Glutamatergic neuron (in vitro differentiated cells): ENCODE measurements at places on chromosomes 2 and 18. TPM values are rescaled to one million over a fixed set of nuclear protein-coding genes. Genes with fewer than 3 reads are reported as not detected.

- no peak overlapping the region for H3K4me3 ChIP-seq
- DNase-seq: no peak
These were observed 55.9 kb upstream of the EPAS1 start for GRCh38 chr2:46241344-46241743.

POMC gene
- 0.29 TPM for total RNA-seq

- no peak overlapping the region for H3K27ac ChIP-seq
- DNase-seq: peak; percentile 10
- H3K27me3 ChIP-seq: peaks cover 5% of the 10 kb centered on the region
These were observed 198.0 kb downstream of the HDAC4 start for GRCh38 chr2:239202836-239203235.

DNA sequence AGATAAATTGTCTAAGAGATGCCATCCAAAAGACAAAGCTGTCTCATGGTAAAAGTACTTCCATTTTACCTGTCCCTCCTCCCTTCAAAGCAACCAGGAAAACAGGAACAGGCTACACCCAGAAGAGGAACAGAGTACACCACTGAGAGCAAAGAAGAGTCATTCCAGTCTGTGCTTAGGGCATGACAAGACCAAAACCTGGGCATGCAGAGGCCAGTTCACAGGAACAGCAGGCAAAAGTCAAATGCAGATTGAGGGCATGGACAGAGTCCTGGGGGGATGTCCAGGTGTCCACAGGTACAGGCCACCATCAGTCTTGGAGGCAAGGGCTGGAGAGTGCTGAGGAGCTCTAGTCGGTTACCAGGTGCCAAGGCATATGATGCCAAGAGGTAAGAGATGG lies 23.7 kb downstream of the PLEK start:
- no peak overlapping the region for H3K4me3 ChIP-seq
- H3K27me3 ChIP-seq: peaks cover 8% of the 10 kb centered on the region
- peaks cover 18% of the 10 kb centered on the region for H3K4me1 ChIP-seq
- no peak for DNase-seq

- no peaks in the 10 kb centered on the region for H3K36me3 ChIP-seq
- DNase-seq: no peak
- no peak overlapping the region for H3K4me3 ChIP-seq
- peaks cover 66% of the 10 kb centered on the region for H3K4me1 ChIP-seq
These were observed 233.3 kb downstream of the KLHL29 start for GRCh38 chr2:23618265-23618664.

DNA sequence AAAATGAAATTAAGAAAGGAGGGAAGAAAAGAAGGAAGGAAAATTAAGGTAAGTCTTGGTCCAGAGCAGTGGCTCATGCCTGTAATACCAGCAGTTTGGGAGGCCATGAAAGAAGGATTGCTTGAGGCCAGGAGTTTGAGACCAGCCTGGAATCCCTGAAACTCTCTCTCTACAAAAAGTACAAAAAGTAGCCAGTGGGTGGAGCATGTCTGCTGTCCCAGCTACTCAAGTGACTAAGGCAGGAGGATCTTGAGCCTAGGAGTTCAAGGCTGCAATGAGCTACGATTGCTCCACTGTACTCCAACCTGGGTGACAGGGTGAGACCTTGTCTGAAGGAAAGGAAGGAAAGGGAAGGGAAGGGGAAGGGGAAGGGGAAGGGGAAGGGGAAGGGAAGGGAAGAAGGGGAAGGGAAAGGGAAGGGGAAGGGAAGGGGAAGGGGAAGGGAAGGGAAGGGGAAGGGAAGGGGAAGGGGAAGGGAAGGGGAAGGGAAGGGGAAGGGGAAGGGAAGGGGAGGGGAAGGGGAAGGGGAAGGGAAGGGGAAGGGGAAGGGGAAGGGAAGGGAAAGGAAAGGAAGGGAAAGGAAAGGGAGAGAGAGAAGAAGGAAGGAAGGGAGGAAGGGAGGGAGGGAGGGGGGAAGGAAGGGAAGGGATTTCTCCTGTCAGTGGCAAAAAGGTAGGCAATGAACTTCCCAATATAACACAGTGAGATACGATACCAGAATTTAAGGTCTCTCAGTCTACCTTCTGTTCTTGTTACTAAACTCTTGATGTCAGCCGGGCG lies 412.8 kb downstream of the CMPK2 start:
- peaks cover 5% of the 10 kb centered on the region for H3K27me3 ChIP-seq
- DNase-seq: no peak
- no peak overlapping the region for H3K27ac ChIP-seq
- H3K4me3 ChIP-seq: no peak overlapping the region
- H3K4me1 ChIP-seq: peaks cover 4% of the 10 kb centered on the region

DNA sequence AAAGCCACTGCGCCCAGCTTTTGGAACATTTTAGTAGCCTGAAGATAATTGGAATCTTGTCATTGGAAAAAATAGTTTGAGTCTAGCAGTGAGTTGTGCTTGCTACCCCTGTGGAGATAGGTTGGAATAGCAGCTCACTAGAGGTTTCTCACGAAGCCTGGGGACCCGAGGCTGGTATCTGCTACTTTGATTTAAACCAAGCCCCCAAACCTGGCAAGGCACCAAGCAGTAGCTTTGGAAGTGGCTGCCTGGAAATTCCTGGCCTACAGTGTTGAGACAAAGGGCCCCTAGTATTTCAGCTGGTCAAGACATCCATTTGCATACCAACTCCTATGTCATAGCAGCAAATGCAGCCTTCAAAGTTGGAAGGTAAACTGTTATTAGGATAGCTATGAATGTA lies 42.1 kb downstream of the NOP58 start:
- no peaks in the 10 kb centered on the region for H3K4me1 ChIP-seq
- H3K27me3 ChIP-seq: no peaks in the 10 kb centered on the region
- H3K36me3 ChIP-seq: no peaks in the 10 kb centered on the region

DNA sequence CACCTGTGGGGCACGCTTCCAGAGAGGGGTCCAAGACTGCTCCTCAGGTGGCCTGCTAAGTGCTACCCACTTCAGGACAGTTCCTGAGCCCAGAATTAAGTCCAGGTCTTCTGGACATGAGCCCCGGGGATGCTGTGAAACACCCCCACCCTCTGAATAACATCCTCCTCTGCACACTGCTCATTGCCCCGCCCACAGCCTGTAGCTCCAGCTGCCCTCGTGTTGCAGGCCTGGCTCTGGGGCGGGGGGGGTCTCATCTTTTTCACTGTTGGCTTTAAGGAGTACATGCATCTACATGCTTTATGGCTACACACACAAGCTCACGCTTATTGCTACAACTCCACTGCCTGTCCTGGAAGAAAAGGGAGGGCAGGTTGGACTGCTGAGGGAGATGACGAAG lies 92.8 kb downstream of the PTGR3 start:
- no peaks in the 10 kb centered on the region for H3K27me3 ChIP-seq
- H3K4me3 ChIP-seq: no peak overlapping the region
- no peak for DNase-seq
- H3K27ac ChIP-seq: no peak overlapping the region
- H3K36me3 ChIP-seq: no peaks in the 10 kb centered on the region
- no peaks in the 10 kb centered on the region for H3K4me1 ChIP-seq

GRCh38 chr2:62369541-62370202 lies 136.3 kb downstream of the TMEM17 start:
- H3K4me3 ChIP-seq: no peak overlapping the region
- no peaks in the 10 kb centered on the region for H3K4me1 ChIP-seq
- no peaks in the 10 kb centered on the region for H3K27me3 ChIP-seq
- DNase-seq: no peak
- peaks cover 6% of the 10 kb centered on the region for H3K36me3 ChIP-seq
- H3K27ac ChIP-seq: no peak overlapping the region

CYP27C1 gene
- total RNA-seq: 4.3 TPM

LRP1B gene
- total RNA-seq: 28.7 TPM
